Cortex of kidney (tissue), 1 donor: ENCODE measurements at places on chromosomes 6 and 20.

- no peak for DNase-seq
Observed at GRCh38 chr6:155050311-155050710, 55.2 kb downstream of the TIAM2 start.

GRCh38 chr6:106056060-106056745 lies 29.9 kb upstream of the PRDM1 start:
- DNase-seq, result no peak

- no peak for DNase-seq
Observed at GRCh38 chr20:1567392-1568162, 10.1 kb upstream of the SIRPD start.

GRCh38 chr6:154878871-154879491 lies 116.1 kb upstream of the TIAM2 start:
- DNase-seq, result no peak

- DNase-seq, result no peak
Observed at GRCh38 chr6:168244961-168245551, 74.5 kb downstream of the DACT2 start.

- DNase-seq, result no peak
Observed at GRCh38 chr6:66396549-66396948, 689.5 kb upstream of the EYS start.

- no peak for DNase-seq
Observed at GRCh38 chr6:33794910-33795623, 6.1 kb upstream of the LEMD2 start.

GRCh38 chr20:57716202-57716601 lies 6.4 kb upstream of the PMEPA1 start:
- DNase-seq, result no peak

GRCh38 chr20:48889140-48889790 lies 32.2 kb upstream of the ARFGEF2 start:
- DNase-seq, result no peak

DNA sequence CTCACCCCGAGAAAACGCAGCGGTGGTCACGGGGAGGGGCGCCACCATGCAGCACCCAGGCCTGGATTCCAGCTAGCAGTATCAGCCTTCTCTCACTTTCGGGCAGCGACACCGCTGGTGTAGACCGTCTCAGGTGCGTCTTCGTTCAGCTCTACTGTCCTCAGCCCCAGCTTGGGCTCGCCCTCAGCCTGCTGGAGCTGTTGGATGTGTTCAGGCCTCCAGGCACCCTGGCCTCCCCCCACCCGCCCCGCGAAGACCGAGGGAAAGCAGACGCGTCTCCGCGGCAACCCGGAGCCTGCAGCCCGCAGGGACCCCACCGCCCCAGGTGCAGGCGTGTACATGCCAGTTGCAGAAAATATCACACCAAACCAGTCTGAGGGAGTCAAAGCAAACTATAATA lies 60.8 kb upstream of the CARMIL1 start:
- no peak for DNase-seq

GRCh38 chr20:10135438-10135837 lies 83.2 kb upstream of the SNAP25 start:
- no peak for DNase-seq

GRCh38 chr6:155542036-155542435 lies 86.4 kb upstream of the NOX3 start:
- no peak for DNase-seq

DNA sequence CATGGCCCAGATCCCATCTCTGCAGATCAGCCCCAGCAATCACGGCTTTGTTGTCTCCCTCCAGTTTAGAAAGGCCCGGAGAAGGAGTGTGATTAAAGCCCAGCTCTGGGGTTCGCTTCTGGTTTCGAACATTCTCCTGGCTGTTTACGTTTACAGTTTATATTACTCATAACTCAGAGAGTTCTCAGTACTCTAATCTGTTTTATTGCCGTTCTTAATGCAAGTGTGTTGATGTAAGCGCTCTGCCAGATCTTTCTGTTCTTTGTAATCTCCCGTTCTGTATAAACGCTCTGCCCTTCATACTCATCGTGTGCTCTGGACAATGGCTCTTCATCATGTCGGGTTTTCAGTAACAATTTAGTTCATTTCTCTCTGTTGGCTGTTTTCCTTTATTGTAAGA lies 118.0 kb upstream of the PRND start:
- DNase-seq, result no peak
